ENCODE measurements at places on chromosomes 5 and 9. TPM values are rescaled to one million over a fixed set of nuclear protein-coding genes. Genes with fewer than 3 reads are reported as not detected.
A peak's percentile ranks its signal among the peaks of the same experiment; 100 is the strongest.

GRCh38 chr5:62593331-62593730, 14.7 kb downstream of the LRRC70 start:
- no peak overlapping the region for H3K4me3 ChIP-seq
- DNase-seq: no peak
- H3K27ac ChIP-seq: no peak overlapping the region
- no peaks in the 10 kb centered on the region for H3K27me3 ChIP-seq
- H3K4me1 ChIP-seq: peaks cover 16% of the 10 kb centered on the region
- peaks cover 27% of the 10 kb centered on the region for H3K36me3 ChIP-seq

Gene ANKRD31
- not detected for polyA plus RNA-seq

DNA sequence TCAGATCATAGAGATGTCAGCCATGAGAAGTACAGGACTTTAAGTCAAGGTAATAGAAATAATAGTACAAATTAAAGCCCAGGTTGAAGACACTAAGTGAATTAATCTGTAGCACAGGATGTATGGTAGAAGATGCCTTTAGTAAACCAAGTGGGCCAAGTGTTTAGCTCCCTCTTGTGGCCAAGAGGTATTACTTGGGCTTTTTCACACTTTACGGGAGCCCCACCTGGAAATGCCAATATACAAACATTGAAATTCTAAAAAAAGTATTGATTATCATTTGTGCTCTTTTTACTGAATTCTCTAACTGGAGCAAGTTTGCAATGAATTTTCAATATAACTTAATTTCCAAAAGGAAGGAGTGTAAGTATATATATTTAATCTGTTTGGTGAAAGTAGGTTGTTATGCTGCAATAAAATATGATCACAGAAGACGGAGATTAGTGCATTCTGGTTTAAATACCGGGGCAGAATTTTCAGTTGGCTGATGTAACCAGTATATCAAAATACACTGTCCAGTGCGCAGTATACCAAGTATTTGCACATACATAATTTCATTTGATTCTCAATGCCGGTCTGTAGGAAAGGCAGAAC, 84.7 kb downstream of the PARP8 start:
- peak overlapping the region; percentile 67 for H3K4me3 ChIP-seq
- H3K4me1 ChIP-seq: peaks cover 63% of the 10 kb centered on the region
- peaks cover 17% of the 10 kb centered on the region for H3K36me3 ChIP-seq
- peak overlapping the region; percentile 39 for H3K27ac ChIP-seq
- peak; percentile 63 for DNase-seq
- H3K27me3 ChIP-seq: no peaks in the 10 kb centered on the region

DNA sequence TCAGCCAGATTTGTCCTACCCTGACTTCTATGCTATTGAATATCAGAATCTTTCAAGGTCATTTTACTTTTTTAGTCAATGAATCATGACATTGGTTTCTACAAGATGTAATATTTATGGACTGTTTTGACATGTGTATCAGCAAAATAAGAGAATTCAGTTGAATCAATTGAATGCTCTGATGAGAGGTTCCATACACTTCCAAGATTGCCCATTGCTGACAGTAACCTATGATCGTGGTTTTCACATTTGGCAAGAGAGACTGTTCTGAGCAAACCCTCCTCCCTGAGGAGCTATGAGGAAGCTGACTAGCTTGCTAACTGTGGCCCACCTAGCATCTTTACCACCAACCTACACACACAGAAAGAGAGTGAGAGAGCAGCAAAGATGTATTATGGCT, 56.7 kb upstream of the FST start:
- H3K36me3 ChIP-seq: no peaks in the 10 kb centered on the region
- peaks cover 7% of the 10 kb centered on the region for H3K27me3 ChIP-seq
- H3K27ac ChIP-seq: no peak overlapping the region

- peak overlapping the region; percentile 85 for H3K4me3 ChIP-seq
- peaks cover 32% of the 10 kb centered on the region for H3K4me1 ChIP-seq
- DNase-seq: no peak
- H3K27me3 ChIP-seq: peaks cover 7% of the 10 kb centered on the region
- H3K36me3 ChIP-seq: peaks cover under 1% of the 10 kb centered on the region
Observed at GRCh38 chr5:7852542-7852941, 1.6 kb upstream of the CFAP90 start.

DNA sequence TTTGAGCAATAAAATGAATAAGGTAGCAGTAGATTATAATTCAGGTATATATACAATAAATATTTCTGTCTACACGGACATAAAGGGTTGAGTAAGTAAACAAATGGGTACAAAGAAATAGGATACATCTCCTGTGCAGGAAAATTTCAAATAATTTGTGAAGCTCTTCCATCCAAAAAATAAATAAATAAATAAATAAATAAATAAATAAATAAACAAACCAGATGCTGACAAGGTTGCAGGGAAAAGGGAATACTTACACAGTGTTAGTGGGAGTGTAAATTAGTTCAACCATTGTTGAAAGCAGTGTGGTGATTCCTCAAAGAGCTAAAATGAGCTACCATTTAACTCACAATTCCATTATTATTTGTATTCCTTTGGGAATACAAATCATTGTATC, 227.3 kb upstream of the CDH18 start:
- H3K4me1 ChIP-seq: no peaks in the 10 kb centered on the region
- no peaks in the 10 kb centered on the region for H3K27me3 ChIP-seq
- no peak for DNase-seq

Gene SLC4A9
- not detected for polyA plus RNA-seq

- no peak overlapping the region for H3K27ac ChIP-seq
- DNase-seq: no peak
- H3K4me1 ChIP-seq: no peaks in the 10 kb centered on the region
- H3K36me3 ChIP-seq: no peaks in the 10 kb centered on the region
- no peak overlapping the region for H3K4me3 ChIP-seq
- H3K27me3 ChIP-seq: no peaks in the 10 kb centered on the region
Observed at GRCh38 chr5:5738797-5739489, 316.5 kb downstream of the ICE1 start.

Data from immature natural killer cell (primary cell).